CD8-positive, alpha-beta T cell (primary cell): ENCODE measurements at places on chromosomes 16 and 17.

DNA sequence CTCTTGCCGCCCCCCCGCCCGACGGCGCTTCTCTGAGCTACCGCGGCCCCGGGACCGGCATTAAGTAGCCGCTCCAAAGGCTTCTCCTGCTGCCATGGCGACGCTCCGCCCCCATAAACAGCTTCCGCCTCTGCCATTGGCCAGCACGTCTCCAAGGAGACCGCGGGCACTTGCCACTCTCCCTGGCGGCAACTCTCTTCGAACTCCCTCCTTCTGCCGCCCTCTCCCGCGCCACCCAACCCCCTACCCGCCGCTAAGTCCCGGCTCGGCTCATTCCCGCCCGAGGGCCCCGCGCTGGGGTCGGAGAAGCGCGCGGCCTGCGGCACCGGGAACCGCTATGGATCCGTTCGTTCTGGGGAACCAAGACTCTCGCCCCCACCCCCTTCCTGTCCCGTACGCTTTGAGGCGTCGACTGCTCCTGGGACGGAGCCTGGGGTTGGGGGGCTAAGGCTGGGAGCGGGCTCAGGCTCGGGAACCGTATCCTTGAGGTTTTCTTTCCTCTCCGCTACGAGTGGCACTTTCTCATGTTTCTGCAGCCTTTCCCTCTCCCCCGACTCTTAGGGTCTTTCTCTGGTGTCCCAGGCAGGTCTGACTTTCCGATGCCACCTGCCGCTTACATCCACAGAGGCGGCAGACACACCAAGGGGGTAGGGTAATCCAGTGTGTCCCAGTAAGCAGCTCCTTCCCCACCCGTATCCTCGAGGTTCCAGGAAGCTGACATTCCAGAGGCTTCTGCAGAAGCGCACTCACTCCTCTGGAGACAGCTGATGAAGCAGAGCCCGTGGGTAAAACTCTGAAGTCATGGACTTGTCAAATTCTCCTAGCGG is at the start of gene FOXJ1:
TSS of gene FOXJ1 (minus strand) at position 34 of the 827 bp plus-strand sequence. CDS start 850 bp downstream, outside the sequence.
- peak; percentile 90 for DNase-seq

DNA sequence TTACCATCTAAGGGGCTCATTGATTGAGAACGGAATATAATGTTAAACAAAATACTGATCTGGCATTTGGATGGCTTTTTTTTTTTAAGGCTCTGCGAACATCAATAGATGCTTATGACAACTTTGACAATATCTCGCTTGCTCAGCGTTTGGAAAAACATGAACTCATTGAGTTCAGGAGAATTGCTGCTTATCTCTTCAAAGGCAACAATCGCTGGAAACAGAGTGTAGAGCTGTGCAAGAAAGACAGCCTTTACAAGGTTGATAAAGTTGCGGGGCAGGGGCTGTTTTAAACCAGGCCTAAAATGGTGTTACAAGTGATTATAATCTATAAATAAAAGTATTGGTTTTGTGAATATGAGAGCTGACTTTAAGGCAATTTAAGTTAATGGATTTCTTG is 22.3 kb downstream of the PTRH2 start:
- no peak for DNase-seq

GRCh38 chr17:80220054-80220735 is at the start of the genes SGSH and SLC26A11:
Gene SGSH, minus strand, starts transcription at chr17:80220333. Its CDS starts 20 bp downstream, at chr17:80220313.
Gene SLC26A11, plus strand, starts transcription at chr17:80220427. Its CDS starts 1,134 bp downstream, at chr17:80221561.
- DNase-seq = peak; percentile 66

GRCh38 chr17:79154951-79155585 is 80.4 kb downstream of the ENGASE start:
- no peak for DNase-seq

DNA sequence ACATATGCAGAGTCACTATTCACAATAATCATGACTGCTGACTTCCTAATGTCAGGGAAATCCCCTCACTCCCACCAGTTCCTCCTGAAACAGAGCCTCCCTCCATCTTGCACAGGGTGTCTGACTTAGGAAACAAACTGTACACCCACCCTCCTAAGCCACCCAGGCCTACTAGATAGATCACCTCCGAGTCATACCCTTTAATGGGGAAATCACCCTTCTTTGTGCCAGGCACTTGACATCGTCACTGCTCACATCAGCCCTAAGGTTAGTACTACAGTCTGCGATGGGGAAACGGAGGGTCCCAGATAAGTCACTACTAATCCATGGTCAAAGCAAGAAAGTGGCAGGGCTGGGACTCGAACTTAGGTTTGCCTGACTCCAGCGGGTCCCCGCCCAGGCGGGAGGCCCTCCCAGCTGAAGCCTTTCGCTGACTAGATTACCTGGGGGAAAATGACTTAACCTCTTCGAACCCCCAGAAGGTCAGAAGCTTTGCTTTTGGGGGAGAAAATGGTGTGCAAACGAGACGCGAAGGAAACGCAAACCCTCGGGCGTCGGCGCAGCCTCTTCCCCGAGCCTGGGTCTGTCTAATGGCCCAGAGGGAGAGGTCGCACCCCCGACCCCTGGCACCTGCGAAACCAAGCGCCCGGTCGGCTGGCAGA is 3.4 kb upstream of the MLLT6 start:
- DNase-seq = peak; percentile 38

GRCh38 chr17:4616476-4616875 is 25.0 kb downstream of the ALOX15 start:
- no peak for DNase-seq

DNA sequence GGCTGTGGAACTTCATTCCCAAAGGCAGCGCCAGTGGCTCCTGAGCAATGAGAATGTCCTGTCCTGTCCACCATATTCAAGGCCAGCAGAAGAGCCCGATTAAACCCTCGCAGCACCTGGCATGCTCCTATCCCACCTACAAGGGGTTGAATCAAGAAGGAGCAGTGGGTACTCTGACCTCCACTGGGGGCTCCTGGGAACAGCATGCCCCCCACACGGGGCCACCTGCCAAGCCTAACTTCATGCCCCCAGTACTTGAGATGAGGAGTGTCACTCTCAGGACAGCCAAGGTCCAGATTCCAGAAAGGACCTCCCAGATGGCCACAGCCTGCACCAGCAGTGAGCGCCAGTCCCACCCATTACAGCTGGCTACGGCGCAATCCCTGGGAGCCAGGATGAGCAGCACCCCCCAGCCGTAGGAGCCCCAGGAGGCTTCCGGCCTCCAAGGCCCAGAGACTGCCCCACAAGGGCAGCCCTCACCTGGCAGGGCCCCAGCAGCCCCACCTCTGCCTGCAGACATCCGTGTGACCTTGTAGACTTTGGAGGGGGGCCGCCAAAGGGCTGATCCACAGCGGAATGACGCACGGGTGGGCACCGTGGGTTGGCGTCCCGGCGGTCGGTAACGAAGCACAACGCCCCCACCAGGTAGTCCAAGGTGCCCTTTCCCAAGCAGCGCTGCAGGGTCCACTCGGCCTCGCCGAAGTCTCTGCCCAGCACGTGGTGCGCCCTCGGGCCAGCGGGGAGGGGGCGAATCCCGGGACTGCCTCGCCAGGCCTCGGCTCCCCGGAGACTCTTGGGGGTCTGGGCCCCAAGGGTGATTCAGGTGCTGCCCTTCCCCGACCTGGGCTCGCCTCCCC is 1.0 kb upstream of the MPDU1 start:
- DNase-seq = no peak

- no peak for DNase-seq
Measured at GRCh38 chr17:57972151-57972550, 15.9 kb downstream of the VEZF1 start.

DNA sequence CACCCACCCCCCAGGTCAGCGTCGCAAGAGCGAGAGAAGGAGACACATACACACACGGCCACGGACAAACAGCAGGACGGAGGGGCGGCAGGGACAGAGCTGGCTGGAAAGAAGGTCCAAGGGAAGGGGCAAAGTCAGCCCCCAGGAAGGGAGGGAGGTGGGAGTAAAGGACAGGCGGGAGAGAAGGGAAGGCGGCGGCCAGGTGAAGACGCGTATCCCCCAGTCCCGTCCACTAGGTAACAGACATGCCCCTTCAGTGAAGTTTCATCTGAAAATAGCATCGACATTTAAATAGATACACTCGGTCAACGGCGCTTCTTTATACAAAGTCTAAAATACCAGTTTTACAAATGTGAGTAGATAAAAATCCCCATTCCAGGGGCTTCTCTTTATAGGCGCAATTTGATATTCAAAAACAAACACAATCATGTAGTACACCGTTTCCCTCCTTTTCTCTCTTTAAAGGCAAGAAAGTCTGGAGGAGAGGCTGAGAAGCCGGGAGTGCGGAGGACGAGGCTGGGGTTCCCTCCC is 4.5 kb downstream of the CBX8 start:
- no peak for DNase-seq

DNA sequence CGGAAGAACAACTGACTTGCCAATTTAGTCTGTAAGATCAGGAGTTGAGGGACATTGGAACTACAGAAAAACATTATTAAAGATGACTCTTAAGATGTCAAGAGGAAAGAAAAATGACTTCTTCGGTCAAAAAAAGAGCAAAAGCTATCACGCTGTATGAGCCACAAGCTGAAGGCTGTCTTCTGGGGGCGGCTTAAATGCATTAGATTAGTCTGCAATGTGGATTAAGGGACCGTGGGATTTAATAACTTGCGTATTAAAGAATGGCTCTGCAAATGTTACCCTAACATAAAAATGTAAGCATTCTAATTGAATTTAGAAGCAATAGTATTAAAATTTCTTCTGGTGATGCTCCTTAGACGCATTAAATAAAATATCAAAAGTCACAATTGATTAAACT is 108.6 kb downstream of the PITPNC1 start:
- no peak for DNase-seq

- no peak for DNase-seq
Measured at GRCh38 chr16:76524356-76524755, 247.2 kb downstream of the CNTNAP4 start.

DNA sequence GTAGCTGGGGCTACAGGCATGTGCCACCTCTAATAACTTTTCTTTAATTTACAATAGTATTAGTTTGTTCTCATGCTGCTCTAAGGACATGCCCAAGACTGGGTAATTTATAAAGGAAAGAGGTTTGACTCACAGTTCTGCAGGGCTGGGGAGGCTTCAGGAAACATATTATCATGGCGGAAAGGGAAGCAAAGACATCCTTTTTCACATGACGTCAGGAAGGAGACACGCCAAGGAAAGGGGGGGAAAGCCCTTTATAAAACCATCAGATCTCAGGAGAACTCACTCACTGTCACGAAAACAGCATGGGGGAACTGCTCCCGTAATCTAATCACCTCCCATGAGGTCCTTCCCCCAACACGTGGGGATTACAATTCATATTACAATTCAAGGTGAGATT is 18.3 kb downstream of the IL4R start:
- DNase-seq = no peak

DNA sequence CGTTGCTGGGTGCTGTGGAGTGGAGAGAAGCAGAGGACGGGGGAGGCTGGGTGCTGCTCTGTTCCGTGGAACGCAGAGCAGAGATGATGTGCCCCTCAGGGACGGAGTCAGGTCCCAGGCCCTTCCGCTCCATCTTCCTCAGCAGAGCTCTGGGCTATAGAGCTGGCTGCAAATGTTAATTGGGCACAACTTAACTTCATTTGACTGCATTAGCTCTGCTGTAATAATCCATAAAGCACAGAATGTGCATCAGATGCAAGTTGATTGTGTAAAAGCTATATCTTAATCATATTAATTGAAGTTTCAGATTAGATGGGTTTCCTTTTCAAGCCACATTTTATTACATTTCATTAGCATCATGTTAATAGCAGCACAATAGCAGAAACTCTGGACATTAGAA is 212.6 kb downstream of the ABCC12 start:
- DNase-seq = no peak

- no peak for DNase-seq
Measured at GRCh38 chr17:72681844-72682243, 410.6 kb downstream of the SLC39A11 start.

DNA sequence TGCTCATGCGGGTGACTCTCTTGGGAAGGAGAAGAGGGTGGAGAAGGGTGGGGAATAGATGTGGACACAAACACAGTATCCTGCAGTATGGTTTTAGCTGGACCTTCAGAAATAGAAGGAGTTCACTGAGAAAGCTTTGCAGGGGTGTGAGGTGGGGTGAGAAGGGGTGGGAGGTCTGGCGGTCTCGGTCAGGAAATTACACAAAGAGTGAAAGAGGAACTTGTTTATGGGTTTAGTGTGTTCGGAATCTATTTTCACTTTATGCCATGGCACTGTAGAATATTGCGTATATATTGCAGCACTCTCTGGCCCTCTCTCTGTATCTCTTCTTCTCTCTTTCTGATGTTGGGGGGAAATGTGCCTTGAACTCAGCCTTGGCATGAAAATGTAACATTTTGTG is 148.2 kb upstream of the GOT2 start:
- peak; percentile 2 for DNase-seq

- DNase-seq = no peak
Measured at GRCh38 chr16:54269461-54269860, 17.1 kb downstream of the IRX3 start.

GRCh38 chr16:88511906-88512305 is 58.3 kb upstream of the ZC3H18 start:
- no peak for DNase-seq

GRCh38 chr16:57385083-57385482 is 12.8 kb downstream of the CX3CL1 start:
- no peak for DNase-seq

GRCh38 chr17:77676237-77676661 is 282.3 kb upstream of the TNRC6C start:
- no peak for DNase-seq

DNA sequence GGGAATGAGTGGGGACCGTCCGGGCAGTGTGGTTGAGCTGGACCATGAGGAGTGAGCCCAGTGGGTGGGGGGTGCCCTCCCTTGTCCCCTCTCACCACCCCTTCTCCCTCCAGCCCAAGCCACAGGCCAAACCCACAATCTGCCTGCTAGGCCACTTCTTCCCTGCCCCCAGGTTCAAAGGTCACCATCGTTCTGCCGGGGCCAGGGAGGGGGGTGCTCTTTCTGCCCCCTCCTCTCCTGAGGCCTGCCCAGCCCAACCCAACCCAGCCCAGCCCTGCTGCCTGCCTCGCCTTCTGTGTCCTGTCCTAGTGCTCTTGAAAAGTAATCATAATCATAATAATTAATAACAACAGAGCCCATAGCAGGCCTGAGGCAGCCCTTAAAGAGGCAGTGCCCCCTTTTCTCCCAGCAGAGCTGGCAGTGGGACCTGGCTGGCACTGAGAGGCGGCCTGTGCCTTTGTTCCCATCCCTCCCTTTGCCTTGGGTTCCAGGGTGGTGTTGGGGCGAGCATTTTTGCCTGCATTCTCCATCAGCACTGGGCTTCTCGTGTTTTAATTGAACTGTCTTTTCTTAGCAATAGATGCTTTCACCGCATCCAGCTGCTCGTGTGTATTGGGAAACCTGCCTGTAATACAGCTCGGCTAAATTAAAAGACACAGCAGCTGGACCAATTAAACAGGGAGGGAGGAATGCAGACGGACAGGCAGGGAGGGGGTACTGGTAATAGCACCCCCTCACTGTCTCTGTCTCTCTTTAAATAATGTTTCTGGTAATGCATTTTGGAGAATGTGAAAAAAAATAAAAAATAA is 46.8 kb downstream of the SREBF1 start:
- DNase-seq = no peak

- no peak for DNase-seq
Measured at GRCh38 chr16:64051824-64052223, 1070.0 kb downstream of the CDH11 start.

- no peak for DNase-seq
Measured at GRCh38 chr17:21394265-21394664, 18.1 kb downstream of the KCNJ12 start.

DNA sequence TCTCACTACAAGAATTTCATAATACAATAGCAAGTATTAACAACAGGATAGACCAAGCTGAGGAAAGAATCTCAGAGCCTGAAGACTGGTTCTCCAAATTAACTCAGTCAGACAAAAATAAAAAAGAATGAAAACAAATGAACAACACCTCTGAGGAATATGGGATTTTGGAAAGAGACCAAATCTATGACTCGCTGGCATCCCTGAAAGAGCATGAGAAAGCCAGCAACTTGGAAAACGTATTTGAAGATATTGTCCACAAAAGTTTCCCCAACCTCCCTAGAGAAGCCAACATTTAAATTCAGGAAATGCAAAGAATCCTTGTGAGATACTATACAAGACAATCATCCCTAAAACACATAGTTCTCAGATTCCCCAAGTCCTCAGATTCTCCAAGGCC is 20.9 kb downstream of the NLRP1 start:
- no peak for DNase-seq
